Hematopoietic multipotent progenitor cell treated with erythropoietin and hydrocortisone succinate and interleukin-3 and kit ligand, for 8 days (in vitro differentiated cells): ENCODE measurements at places on chromosomes 3 and 15.
A peak's percentile ranks its signal among the peaks of the same experiment; 100 is the strongest.

- peak; percentile 31 for DNase-seq
Observed at GRCh38 chr15:74776821-74777768, 4.8 kb upstream of the CSK start.

DNA sequence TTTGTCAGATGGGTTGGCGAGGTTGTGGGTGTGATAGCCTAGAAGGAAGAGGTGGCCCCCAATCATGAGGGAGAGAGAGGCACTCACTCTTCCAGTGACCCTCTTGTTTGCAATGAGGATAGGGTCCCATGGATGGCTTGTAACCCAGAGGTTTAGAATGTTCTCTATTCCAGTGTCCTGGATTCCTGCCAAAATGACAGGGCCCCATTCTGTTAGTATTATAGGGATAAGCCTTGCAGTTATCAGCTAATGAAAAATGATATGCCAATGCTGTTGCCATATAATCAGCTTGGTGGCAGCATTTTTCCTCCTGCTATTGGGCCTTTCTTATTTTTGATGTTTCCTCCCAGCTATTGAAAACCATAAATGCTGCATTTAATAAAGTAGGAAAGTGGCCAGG, 23.3 kb upstream of the SENP7 start:
- DNase-seq: peak; percentile 65

DNA sequence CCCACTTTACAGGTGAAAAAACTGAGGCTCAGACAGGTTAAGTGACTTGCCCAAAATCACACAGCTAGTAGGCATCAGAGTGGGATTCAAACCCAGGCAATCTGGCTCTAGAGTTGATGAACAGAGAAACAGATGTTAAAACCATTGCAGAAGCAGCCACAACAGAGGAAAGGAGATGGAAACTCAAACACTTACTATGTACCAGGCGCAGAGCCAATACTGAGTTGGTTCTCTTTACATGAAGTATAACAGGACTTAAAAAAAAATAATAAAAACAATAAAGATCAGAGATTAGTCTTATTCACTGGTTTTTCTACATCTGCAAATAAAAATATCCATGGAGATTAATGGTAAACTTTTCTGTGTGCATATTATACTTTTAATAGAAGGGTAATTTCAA, 84.9 kb upstream of the SPATA12 start:
- no peak for DNase-seq

- DNase-seq: no peak
Observed at GRCh38 chr3:41833628-41834027, 128.3 kb downstream of the ULK4 start.

DNA sequence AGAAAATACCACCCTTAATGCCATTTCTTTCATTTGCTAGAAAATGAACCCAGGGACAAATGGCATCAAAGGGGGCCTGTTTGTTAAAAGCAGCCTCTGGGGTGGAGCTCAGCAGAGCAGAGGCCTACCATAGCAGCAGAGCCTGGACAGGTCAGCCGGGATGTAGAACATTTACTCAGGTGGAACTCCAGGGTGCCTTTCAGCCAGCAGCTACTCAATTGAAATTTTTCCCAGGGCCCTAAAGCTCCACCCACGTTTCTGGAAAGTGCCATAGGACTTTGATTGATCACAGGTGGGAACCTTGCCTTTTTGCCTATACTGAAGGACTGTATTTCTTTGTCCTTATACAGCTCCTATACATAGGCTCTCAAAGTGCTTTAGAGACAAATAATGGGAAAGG, 74.5 kb upstream of the C15orf61 start:
- no peak for DNase-seq

- DNase-seq: no peak
Observed at GRCh38 chr3:18135060-18135814, 289.9 kb downstream of the SATB1 start.

DNA sequence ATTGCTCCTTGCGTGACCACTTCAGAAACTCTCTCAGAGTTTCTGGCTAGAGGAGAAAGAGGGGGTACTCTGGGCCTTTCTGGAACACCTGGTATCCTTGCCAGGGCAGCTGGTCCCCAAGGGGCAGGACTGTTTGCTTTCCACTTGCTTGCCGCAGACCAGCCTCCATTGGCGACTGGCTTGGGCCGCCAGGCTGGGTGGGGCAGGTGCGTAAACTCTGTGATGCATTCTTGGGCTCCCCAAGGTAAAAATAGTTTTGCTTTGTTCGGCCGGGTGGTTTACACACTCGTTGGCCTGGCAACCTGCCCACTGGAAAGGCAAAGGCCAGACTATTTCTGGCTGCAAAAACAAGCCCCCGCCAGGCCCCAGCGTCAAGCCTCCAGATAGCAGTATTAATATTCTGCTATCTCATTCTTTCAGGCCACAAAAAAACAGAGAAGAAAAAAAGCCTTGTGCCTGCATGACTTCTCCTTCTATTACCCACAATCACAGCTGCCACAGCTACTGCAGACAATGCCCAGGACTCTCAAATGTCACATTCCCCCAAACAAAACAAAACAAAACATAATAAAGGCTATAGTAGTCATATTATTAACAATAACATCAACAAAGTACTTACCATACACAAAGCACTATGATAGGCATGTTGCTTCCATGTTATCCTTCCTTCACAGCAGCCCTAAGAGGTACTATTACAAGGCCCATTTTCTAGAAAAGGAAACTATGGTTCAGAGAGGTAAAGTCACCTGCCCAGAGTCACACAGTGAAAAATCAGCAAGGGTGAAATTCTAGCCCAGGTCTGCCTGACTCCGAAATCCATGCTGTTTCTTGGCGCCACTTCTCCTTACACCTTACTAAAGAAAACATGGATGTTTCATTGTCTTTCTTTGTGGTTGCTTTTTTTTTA, 14.0 kb upstream of the SSUH2 start:
- peak; percentile 63 for DNase-seq

DNA sequence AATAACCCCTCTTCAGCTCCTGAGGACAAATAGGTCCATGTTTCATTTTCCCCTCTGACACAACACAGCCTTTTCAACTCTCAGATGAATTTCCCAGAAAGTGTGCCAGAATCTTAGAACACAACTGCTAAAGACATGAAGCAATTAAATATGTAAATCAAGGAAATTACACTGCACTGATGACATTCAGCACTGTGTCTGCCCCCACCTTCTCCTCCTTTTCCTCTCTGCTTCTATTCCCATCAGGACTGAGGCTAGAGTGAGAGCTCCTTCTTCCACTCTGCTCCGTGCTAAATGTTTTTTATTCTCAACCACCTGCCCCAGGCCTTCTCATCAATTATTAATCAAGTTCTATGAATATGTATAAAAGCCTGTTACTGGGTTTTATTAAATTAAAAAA, 596.1 kb downstream of the TUSC7 start:
- no peak for DNase-seq

GRCh38 chr15:37898362-37898761, 36.1 kb upstream of the TMCO5A start:
- DNase-seq: no peak

- DNase-seq: peak; percentile 38
Observed at GRCh38 chr3:57060089-57060821, at the start of gene SPATA12. TSS of gene SPATA12 (plus strand) at chr3:57060664. CDS start at chr3:57073695, 13,031 bp downstream.

- DNase-seq: peak; percentile 87
Observed at GRCh38 chr15:90142216-90143165, 40.2 kb upstream of the IDH2 start.

GRCh38 chr3:119669906-119670570, 7.2 kb downstream of the COX17 start:
- DNase-seq: no peak

GRCh38 chr3:133895208-133896001, at the start of gene RAB6B:
TSS of gene RAB6B (minus strand) at chr3:133895882. CDS start at chr3:133895466, 416 bp downstream.
- peak; percentile 75 for DNase-seq

GRCh38 chr3:120077731-120078130, 16.5 kb downstream of the GSK3B start:
- no peak for DNase-seq

- DNase-seq: no peak
Observed at GRCh38 chr15:60704129-60704528, 225.2 kb upstream of the ICE2 start.

- no peak for DNase-seq
Observed at GRCh38 chr15:79943820-79944219, 27.2 kb downstream of the BCL2A1 start.

DNA sequence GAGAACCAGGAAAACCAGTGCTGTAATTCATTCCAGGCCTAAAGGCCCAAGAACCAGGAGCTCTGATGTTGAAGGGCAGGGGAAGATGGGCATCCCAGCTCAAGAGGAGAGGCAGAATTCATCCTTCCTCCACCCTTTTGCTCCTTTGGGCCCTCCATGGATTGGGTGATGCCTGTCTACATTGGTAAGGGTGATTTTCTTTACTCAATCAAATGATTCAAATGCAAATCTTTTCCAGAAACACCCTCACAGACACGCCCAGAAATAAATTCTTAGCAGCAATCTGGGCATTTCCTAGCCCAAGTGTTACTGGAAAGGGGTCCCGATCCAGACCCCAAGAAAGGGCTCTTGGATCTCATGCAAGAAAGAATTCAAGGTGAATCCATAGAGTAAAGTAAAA, 17.6 kb upstream of the APOD start:
- DNase-seq: no peak

GRCh38 chr15:67142092-67142766, 76.8 kb downstream of the SMAD3 start:
- no peak for DNase-seq

DNA sequence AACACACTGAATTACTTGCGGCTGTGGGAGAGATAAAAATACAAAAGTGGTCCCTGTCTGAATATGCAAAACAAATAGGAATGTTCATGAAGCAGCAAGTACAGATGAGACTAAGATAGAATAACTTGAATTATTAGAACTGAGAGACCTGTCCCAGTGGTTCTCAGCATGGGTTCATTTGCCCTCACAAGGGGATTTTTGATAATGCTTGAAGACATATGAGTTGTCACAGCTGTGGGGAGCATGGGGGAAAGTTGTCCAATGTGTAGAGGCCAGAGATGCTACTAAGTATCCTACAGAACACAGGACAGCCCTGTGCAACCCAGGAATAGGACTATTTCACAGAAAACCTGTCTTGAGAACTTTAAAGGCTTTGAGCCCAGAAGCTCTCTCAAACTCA, 22.4 kb downstream of the PPM1L start:
- no peak for DNase-seq

GRCh38 chr3:100981164-100981911, 11.9 kb downstream of the ABI3BP start:
- no peak for DNase-seq

DNA sequence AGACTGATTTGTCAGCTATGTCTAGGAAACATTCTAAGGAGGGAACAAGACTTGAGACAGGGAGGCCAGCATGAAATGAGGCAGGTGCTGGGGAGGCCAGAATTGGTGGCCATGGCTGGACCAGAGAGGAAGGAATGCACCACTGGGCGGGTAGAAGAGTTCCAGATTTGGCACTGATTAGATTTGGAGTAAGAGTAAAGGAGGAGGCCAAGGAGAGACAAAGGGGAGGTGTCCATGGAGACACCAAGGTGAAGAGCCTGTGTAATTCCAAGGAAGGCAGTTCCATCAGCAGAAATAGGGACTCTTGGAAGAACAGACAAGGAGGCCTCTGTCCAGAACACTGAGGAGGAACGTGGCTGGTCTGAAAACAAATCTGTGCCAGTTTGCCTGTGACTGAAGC, 1.8 kb downstream of the ARNT2 start:
- DNase-seq: no peak

DNA sequence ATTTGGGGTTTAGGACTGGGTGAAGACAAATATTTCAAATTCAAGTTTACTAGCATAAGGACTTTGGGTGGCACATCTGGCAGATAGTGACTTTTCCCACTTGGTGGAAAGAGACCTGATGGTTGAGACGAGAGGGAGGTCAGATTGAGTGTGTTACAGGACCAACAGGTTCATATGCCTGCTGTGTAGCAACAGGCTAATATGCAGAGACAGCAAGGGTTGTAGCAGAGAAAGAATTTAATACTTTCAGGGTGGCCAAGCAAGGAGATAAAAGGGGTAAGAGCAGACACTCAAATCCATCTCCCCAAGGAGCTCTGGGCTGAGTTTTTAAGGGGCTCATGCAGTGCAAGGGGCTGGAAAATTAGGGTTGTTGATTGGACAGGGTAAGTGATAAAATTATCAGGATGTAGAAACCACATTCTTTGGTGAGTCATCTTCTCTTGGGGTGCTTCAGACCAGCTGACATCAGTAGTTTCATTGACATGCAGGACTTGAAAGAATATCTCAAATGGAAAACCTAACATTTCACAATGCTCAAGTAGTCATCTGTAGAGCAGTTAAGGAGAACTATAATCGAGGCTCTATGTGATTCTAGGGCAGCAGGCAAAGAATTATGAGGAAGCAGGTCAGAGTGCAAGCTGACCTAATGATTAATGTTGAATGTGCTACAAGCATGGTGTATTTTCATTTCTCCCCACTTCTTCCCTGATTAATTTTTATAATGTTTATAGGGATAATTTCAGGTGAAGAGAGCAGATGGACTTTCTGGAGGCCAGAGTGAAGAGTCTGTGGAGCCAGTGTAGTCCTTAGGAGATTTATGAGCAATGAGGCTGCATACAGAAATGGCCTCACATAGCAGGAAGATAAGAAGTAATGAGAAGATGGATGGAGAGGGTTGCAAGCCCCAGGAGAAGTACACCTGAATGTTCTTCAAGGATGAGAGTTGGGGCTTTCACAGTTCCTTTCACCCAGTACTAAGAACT, 13.7 kb downstream of the FOXB1 start:
- peak; percentile 61 for DNase-seq

DNA sequence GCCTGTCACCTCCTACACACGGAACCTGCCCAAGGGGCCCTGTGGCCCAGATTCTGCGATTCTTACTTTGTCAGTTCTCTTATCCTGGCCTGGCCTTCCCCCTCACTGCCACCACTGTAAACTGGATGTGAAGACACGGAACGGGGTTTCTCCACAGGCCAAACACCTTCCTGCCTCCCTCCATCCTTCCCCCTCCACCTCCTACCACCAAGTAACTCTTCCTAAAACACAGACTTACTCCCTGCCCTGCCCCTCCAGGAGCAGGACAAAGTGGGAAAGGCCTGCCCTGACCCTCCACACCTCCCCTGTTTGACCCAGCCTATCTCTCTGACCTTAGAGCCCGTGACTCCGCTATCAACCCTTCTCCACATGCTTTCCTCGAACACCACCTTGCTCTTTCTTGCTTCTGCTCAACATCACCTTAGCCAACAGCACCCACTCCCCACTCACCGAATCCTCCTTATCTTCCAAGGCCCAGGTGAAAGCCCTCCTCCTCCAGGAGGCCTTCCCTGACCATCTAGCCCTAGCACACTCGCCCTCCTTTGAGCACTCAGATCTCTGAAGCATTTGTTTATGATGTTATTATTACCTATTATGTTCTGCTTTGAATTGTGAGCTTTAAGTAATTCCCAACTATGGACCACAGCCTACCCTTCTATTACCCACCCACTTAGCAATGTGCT, 7.6 kb downstream of the CA12 start:
- no peak for DNase-seq
